OCI-LY7 (cell line): ENCODE measurements at places on chromosomes 12 and 14. TPM values are rescaled to one million over a fixed set of nuclear protein-coding genes. Genes with fewer than 3 reads are reported as not detected.

Gene PDE3A
- not detected in 2 replicates for total RNA-seq

Gene TPCN1
- 160 and 177 TPM in 2 replicates for total RNA-seq

Gene TAS2R7
- total RNA-seq, result not detected in 2 replicates

Gene ANO2
- total RNA-seq, result not detected in 2 replicates

Gene SMCO2
- total RNA-seq, result not detected in 2 replicates

Gene EML5
- total RNA-seq, result 5.2 and 5.6 TPM in 2 replicates

Gene RASAL1
- 67.5 and 74.4 TPM in 2 replicates for total RNA-seq

Gene CMA1
- total RNA-seq, result not detected in 2 replicates

Gene IGF1
- total RNA-seq, result not detected in 2 replicates

Gene RABGGTA
- total RNA-seq, result 27.3 and 29.7 TPM in 2 replicates

Gene CLEC14A
- total RNA-seq, result not detected in 2 replicates

Gene CEBPE
- 2.2 and 2.3 TPM in 2 replicates for total RNA-seq

Gene GYS2
- total RNA-seq, result not detected in 2 replicates

Gene TMPRSS12
- not detected in 2 replicates for total RNA-seq

Gene OR8S1
- not detected in 2 replicates for total RNA-seq

Gene C2CD5
- total RNA-seq, result 50.2 and 61.8 TPM in 2 replicates

Gene PAH
- not detected in 2 replicates for total RNA-seq

Gene OAS2
- total RNA-seq, result 46.8 and 52.6 TPM in 2 replicates

Gene KRT83
- not detected in 2 replicates for total RNA-seq

Gene KCNA1
- total RNA-seq, result not detected in 2 replicates

Gene CCDC197
- total RNA-seq, result not detected in 2 replicates

Gene HSPB8
- not detected in 2 replicates for total RNA-seq

Gene ITPR2
- total RNA-seq, result 44.7 and 56.6 TPM in 2 replicates

Gene TSPAN19
- total RNA-seq, result not detected in 2 replicates

Gene IAPP
- not detected in 2 replicates for total RNA-seq

Gene ITGB7
- 153 and 207 TPM in 2 replicates for total RNA-seq

Gene CLEC1B
- not detected in 2 replicates for total RNA-seq

Gene BMP4
- total RNA-seq, result not detected in 2 replicates

Gene CPNE8
- not detected in 2 replicates for total RNA-seq

Gene ACRBP
- total RNA-seq, result 9.3 and 9.4 TPM in 2 replicates

Gene DDX54
- total RNA-seq, result 145 and 150 TPM in 2 replicates

Gene COQ6
- 20.5 and 22.0 TPM in 2 replicates for total RNA-seq

Gene OR6C2
- not detected in 2 replicates for total RNA-seq

Gene KRT2
- total RNA-seq, result not detected in 2 replicates

Gene KRT73
- not detected in 2 replicates for total RNA-seq

Gene CCDC184
- total RNA-seq, result not detected in 2 replicates

Gene C14orf93
- total RNA-seq, result 15.2 and 17.4 TPM in 2 replicates

Gene MYF6
- total RNA-seq, result not detected in 2 replicates

Gene FLVCR2
- total RNA-seq, result not detected in 2 replicates

Gene KCNH3
- total RNA-seq, result 0.57 TPM in 1 of 2 replicates, not detected in the other

Gene CLEC4C
- total RNA-seq, result not detected in 2 replicates

Gene HSPA2
- total RNA-seq, result 0.33 and 0.36 TPM in 2 replicates

Gene HIF1A
- 88.1 and 93.7 TPM in 2 replicates for total RNA-seq

Gene SERPINA12
- not detected in 2 replicates for total RNA-seq

Gene KERA
- total RNA-seq, result not detected in 2 replicates

Gene RCOR1
- 29.4 and 30.2 TPM in 2 replicates for total RNA-seq

Gene MYG1
- 59.3 and 64.9 TPM in 2 replicates for total RNA-seq

Gene TSPAN11
- total RNA-seq, result not detected in 2 replicates

Gene LRRC10
- total RNA-seq, result not detected in 2 replicates
